Metanephros (tissue), 2 donors: ENCODE measurements at places on chromosomes 1 and 21. TPM values are rescaled to one million over a fixed set of nuclear protein-coding genes. Genes with fewer than 3 reads are reported as not detected.

Gene LAMTOR2
- 68.4 TPM for total RNA-seq

Gene LIN28A
- not detected for total RNA-seq

Gene CD58
- 19.6 TPM for total RNA-seq

Gene GPR3
- 0.35 TPM for total RNA-seq

Gene SPATA46
- not detected for total RNA-seq

Gene C1orf226
- 7.0 TPM for total RNA-seq

Gene TRNP1
- 4.4 TPM for total RNA-seq

Gene SPATA17
- total RNA-seq = 10.7 TPM

Gene C8A
- total RNA-seq = not detected

Gene FAM131C
- 1.7 TPM for total RNA-seq

Gene HRNR
- not detected for total RNA-seq

Gene GNG12
- total RNA-seq = 81.9 TPM

Gene VAV3
- total RNA-seq = 115 TPM

Gene C4BPA
- 0.76 TPM for total RNA-seq

Gene FCRL2
- total RNA-seq = 0.18 TPM

Gene RXFP4
- 0.18 TPM for total RNA-seq

Gene ZMYND12
- 3.5 TPM for total RNA-seq

Gene CDCA8
- 5.4 TPM for total RNA-seq

Gene OR6Y1
- not detected for total RNA-seq

Gene DPT
- 11.4 TPM for total RNA-seq

Gene RGS4
- total RNA-seq = 4.5 TPM

Gene RGSL1
- not detected for total RNA-seq

Gene F5
- 3.0 TPM for total RNA-seq

Gene PLXNA2
- total RNA-seq = 12.9 TPM

Gene CDKN2C
- total RNA-seq = 12.4 TPM

Gene A3GALT2
- total RNA-seq = 0.53 TPM

Gene PCSK9
- total RNA-seq = 2.2 TPM

Gene OR10J1
- not detected for total RNA-seq

Gene LRRC38
- total RNA-seq = 7.4 TPM

Gene CDA
- total RNA-seq = 4.3 TPM

Gene NDUFV3
- total RNA-seq = 47.3 TPM

Gene SH2D5
- 0.18 TPM for total RNA-seq

Gene IFI44
- total RNA-seq = 13.0 TPM

Gene SOAT1
- total RNA-seq = 18.6 TPM
